NCI-H1436 (cell line): ENCODE measurements at places on chromosomes 2 and 18.
A peak's percentile ranks its signal among the peaks of the same experiment; 100 is the strongest.

GRCh38 chr18:21300908-21301200, 58.8 kb downstream of the GREB1L start:
- DNase-seq, result no peak

GRCh38 chr2:104745846-104746245, 108.1 kb upstream of the POU3F3 start:
- DNase-seq, result no peak

DNA sequence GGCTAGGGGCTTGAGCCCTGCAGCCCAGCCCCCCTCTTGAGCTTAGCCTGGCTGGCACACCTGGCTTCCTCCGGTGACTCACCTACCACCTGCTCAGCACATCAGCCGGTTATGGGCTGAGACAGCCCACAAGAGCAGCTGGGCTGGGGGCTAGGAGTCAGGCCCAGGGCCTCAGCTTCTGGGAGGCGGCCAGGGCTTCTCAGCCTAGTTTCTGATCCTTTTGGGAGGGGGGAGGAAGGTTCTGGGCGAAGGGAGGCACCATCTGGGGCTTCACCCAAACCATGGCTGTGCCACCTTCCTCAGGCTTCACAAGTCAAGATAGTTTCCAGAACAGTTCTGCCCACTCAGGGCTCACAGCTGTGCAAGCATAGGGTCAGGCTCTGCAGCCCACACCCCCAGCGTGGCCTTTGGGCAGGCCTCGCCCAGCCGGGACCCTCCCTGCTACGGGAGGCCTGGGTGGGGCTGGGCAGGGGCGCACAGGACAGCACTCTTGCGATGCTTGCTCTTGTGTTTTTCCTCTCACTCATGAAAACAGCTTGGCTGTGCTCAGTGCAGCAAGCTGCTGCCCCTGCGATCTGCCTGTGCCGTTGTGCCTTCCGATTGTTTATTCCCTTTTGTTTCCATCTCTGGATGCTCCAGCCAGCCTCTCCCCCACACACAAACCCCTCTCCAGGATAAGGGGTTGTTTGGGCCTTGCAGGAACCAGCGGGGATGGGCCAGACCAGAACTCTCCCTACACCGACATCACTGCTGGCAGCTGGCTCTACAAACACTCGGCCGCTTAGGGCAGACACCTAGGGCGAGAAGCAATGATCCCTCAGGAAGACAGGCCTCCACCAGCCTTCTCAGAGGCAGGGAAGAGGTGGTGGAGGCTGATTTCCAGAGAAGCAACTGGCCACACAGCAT, 26.1 kb upstream of the SEMA4C start:
- peak; percentile 49 for DNase-seq

- DNase-seq, result no peak
These were observed 78.2 kb downstream of the AFF3 start for GRCh38 chr2:100064165-100064564.

DNA sequence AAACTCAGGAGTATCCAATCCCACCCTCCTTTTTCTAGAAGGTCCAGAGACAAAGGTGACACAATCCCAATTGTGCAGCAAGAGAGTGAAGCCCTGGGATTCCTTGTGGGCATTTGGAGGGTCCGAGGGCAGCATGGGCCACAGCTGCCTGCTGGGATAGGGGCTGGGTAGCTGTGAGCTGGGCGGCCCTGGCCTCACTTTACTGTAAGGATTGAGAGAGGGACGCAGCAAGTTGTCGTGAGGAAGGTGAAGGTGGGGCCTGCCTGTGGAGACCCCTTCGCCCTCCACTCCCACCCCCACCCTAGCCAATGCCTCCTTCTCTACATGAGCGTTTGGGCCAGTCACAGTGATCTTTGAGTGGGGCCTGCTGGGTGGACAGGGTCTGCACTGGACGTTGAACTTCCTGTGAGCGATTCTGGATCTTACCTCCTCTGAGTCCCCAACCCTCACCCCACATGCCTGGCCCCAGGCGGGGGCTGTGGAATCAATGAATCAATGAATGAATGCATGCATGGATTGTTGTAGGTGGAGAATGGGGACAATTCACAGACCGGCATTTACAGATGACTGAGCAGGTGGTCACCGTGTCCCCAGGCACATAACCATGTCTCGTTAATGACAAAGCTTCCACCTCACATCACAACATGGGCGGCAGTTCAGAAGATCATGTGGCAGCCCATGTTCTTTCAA, 107.2 kb downstream of the INHBB start:
- DNase-seq, result no peak

DNA sequence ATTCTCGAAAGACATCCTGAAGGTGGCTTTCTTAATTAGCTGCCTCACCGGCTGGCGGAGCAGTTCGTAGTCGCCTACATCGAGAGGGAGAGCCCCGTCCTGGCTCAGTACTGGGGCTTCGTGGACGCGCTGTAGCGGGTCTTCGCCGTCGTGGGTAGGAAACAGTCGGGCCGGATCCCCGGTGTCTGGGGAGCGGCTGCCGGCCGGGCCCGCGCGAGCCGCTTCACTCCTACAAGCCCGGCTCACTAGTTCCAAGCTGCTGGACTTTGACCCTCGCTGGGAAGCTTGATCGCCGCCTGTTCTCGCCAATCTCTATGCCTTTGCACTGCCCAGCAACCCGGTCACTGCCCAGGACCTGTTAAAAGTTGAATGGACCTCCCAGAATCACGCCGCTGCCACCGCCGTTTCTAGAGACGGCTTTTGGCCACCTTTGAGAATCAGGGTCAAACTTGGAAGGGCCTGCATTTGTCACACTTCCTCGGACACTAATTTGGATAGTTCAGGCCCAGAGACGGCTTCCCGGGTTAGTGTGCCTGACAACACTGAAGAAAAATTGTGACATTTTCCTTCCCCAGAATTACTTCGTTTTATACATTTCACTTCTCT, 41.4 kb upstream of the AKAIN1 start:
- DNase-seq, result no peak

DNA sequence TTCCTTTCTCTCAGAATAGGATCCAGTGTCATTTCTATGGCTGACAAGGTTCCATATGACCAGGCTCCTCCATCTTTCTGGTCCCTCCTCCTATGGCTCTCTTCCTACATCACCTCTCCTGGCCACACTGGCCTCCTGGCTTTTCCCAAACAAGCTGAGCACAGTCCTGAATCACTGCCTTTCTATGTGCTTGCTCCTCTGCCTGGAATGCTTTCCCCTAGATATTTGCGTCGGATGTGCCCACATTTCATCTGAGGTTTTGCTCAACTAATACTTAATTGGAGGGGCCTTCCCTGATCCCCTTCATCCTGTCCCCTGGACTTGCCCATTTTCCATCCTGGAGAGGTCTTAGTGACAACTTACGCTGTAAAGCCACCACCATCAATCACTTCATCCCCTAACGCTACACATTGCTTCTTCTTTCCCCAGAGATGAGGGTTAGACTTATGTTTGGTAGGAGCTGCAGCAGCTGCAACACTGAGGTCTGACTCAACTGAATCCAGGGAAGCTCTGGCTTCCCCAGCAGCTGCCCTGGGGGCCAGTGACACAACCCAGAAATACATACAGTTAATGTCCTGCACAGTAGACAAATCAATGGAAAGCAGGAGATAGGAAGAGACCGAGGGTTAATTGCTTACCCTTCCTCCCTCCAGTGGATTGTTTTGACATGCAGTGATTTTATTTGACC, 42.9 kb downstream of the QPCT start:
- no peak for DNase-seq

DNA sequence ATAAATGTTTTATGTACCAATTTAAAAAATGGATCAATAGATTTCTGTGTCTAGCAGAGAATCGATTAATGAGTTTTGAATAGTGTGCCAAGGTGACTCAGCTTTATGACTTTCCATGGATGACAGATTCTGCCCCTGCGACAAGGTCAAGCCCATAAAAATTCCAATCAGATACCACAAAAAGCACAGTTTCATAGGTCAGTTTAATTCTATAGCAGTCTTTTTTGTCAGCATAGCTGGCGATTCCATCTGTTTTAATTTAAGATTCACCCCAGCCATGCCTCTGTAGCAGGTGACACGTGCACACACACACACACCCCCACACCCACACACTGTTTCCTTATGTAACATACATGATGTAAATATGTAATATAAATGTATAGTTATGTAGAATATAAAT, 28.9 kb downstream of the RAB31 start:
- DNase-seq, result no peak

GRCh38 chr2:71240794-71241193, 13.9 kb upstream of the PAIP2B start:
- DNase-seq, result no peak

- DNase-seq, result no peak
These were observed 16.4 kb downstream of the TMEM18 start for GRCh38 chr2:660586-661359.
